CD4-positive, alpha-beta T cell treated with Interleukin-12 subunit alpha and Interleukin-12 subunit beta, for 1 hour (primary cell): ENCODE measurements at places on chromosomes 4 and X.

DNA sequence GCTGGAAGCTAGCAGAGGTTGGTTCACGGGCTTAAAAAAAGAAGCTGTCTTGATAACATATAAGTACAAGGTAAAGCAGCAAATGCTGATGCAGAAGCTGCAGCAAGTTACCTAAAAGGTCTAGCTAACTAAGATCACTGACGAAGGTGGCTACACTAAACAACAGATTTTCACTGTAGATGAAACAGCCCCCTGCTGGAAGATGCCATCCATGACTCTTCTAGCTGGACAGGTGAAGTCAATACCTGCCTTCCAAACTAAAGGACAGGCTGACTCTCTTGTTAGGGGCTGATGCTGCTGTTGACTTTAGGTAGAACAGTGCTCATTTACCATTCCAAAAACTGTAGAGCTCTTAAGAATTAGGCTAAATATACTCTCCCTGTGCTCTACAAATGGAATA lies 99.5 kb downstream of the FBXW7 start:
- DNase-seq: no peak

DNA sequence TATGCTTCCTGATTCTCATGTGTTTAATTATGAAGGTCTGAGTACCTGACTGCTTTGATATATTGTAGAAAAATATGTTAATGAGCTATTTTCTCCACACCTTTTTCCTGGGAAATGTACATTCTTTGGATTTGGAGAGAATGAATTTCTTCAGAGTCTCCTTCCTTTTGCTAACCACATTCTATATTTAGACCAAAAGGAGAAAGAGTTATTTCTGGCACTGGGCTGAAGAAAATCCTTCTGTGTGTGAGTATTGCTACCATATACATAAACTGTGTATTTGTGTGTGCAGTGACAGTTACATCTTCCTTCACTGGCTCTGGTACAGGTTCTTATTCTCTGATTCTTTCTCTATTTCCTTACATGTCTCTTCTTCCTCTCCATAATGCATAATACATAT lies 44.5 kb upstream of the PGRMC2 start:
- DNase-seq: no peak

DNA sequence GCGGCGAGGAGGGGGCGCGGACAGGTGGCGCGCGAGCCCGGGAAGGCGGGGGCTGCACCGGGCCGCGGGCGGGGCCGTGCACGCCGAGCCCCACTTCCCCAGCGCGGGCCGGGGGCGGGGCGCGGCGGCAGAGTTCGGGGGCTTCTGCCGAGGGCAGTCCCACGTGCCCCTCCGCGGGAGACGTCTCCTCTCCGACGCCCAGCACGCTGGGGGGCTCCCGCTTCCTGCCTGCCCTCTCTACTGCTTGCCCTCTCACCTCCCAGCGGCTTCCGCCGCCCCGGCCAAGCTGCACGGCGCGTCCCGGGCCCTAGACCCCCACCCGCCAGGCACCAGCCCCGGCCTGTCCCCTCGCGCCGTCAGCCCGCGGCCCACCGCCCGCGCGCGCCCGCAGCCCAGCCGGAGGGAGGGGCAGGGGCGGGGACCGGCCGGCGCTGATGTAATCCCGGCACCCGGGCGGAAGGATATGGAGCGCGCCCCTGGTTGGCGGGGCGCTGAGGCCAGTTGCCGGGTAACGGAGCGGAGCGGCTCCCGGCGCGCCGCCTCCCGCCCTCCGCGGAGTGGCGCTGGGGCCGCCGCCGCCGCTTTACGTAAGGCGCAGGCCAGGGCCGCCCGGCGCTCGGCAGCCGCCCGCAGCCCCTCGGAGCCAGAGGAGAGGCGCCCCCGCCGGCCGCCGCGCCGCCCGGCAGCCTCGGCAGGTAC lies at the start of gene KIAA0232:
Gene KIAA0232, plus strand, starts transcription at position 581 of the 699 bp plus-strand sequence. CDS start 41,727 bp downstream, outside the sequence.
- DNase-seq: peak; percentile 93

GRCh38 chrX:35166023-35166422 lies 223.4 kb downstream of the FAM47B start:
- no peak for DNase-seq

GRCh38 chrX:14095702-14096101 lies 66.0 kb upstream of the GEMIN8 start:
- peak; percentile 40 for DNase-seq

DNA sequence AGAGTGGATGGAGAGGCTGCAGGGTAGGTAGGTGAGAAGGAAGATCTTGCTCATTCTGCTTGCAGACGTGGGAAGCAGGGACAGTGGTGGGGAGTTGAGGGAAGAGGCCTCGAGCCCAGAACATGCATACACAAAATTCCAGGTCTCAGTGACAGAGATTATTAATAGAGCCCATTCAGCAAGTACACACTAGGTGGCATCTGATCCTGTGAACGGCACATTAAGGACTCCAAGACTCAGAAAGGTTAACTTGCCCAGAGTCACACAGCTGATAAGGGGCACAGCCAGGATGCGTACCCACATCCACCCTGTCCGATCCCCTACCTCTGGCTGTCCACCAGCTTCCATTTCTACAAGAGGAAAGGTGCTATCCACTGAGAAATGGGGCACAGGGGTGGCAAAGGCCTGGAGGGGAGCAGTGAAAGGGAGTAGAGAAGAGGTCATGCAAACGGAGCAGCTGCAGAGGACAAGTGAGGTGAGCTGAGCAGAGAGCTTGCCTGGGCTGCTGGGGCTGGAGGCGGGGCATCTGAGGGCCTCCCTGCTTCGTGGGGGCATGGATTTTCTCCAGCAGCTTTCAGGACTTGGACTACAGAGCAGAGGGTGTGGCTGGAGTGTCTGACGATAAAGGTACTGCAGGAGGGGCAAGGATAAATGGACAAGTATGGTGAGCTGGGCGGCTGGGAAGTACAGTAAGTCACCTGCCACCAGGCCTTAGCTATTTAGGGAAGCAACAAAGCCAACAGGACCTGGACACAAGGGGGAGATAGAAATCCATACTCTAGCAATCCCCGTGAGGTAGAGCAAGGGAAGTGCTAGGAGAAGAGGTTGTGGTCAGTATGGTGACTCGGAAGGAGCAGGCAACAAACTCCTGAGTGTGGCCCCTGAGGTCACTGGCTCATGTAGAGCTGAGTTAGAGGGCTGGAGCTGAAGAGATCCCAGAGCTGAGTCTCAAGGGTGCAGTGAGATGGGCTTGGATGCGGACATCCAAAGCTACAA lies 11.2 kb downstream of the IDS start:
- peak; percentile 8 for DNase-seq

DNA sequence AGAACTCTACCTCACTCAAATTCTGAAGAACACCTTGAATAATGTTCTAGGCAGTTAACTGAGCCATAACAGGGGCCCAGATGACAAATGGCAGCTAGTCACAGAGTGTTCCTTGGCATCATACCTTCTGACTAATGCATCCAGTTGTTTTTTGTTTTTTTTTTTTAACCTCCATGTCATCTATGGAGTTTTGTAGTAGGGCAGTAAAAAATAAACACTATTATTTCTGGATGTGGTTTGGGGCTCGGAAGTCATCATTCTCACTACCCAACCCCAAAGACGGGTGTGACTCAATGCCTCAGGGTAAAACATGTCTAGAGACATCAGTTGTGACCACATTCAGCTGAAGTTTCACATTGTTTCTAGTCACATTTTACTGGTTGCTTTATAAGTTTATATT lies 31.2 kb upstream of the MCF2 start:
- peak; percentile 29 for DNase-seq

GRCh38 chrX:119398587-119398973 lies 556 bp upstream of the SLC25A43 start:
- DNase-seq: no peak
